ENCODE measurements at places on chromosomes 13 and 19.

DNA sequence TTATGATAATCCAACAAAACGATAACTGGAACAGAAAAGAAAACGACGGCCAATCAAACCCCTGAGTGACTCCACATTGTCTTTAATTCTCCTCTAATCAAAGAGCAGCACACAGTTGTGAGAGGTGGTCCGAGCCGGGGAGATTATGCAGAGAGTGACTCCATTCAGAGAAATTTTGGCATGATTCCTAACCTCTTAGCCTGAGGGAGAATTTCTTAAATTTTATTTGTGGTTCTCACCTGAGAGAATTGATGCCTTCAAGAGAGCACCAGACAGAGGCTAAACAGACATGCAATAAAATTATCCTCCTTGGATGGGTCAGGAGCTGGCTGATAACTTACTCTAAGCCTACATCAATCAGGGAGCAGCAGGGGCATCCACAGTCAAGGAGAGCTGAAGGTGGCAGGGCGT lies 310.0 kb upstream of the KLF12 start:
- no peak for DNase-seq

- no peak for DNase-seq
These were observed 87.0 kb upstream of the TRPC4 start for GRCh38 chr13:37956536-37956935.

GRCh38 chr13:25571237-25571636 lies 199.5 kb downstream of the ATP8A2 start:
- no peak for DNase-seq

GRCh38 chr13:24700539-24700938 lies 20.3 kb downstream of the ATP12A start:
- no peak for DNase-seq

- no peak for DNase-seq
These were observed 76.1 kb upstream of the UQCRFS1 start for GRCh38 chr19:29289020-29289419.

DNA sequence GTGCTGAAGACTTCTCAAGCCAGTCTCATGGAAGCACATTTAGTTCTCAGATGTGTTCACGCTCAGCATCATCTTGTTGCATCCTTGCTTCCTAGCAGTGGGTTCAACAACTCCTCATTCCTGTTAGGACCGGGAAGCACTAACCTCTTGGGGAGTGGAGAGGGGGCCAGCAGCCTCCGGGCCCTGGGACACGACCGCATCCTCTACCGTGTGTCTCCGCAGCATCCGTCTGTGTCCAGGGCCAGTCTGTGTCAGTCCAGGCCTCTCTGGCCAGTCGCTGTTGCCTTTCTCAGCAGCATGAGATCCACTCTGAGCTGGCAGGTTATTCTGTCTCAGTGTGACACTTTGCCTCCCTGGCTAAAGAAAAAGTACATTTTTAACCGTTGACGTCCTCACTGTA lies 17.0 kb downstream of the PDCD5 start:
- no peak for DNase-seq

GRCh38 chr19:30001301-30001700 lies 59.3 kb downstream of the URI1 start:
- no peak for DNase-seq

Measured in left hindlimb (tissue), 1 donor.